ENCODE measurements at places on chromosomes 1 and 21. TPM values are rescaled to one million over a fixed set of nuclear protein-coding genes. Genes with fewer than 3 reads are reported as not detected.

Gene CRP
- total RNA-seq: 0.48 TPM

Gene RGS8
- not detected for total RNA-seq

Gene NBPF9
- 19.7 TPM for total RNA-seq

Gene CBR1
- total RNA-seq: 79.5 TPM

DNA sequence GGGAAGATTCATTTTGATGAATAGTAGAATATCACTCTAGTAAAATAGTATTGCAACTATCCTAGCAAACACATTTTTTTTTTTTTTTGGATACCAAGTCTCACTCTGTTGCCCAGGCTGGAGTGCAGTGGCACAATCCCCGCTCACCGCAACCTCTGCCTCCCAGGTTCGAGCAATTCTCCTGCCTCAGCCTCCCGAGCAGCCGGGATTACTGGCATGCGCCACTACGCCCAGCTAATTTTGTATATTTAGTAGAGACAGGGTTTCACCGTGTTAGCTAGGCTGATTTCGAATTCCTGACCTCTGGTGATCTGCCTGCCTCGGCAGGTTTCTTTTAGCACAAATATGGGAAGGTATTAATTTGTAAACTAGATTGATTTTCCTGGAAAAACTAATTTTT, 33.8 kb downstream of the KCTD3 start:
- H3K4me1 ChIP-seq: no peaks in the 10 kb centered on the region
- H3K27ac ChIP-seq: no peak overlapping the region
- DNase-seq: no peak
- no peaks in the 10 kb centered on the region for H3K36me3 ChIP-seq

DNA sequence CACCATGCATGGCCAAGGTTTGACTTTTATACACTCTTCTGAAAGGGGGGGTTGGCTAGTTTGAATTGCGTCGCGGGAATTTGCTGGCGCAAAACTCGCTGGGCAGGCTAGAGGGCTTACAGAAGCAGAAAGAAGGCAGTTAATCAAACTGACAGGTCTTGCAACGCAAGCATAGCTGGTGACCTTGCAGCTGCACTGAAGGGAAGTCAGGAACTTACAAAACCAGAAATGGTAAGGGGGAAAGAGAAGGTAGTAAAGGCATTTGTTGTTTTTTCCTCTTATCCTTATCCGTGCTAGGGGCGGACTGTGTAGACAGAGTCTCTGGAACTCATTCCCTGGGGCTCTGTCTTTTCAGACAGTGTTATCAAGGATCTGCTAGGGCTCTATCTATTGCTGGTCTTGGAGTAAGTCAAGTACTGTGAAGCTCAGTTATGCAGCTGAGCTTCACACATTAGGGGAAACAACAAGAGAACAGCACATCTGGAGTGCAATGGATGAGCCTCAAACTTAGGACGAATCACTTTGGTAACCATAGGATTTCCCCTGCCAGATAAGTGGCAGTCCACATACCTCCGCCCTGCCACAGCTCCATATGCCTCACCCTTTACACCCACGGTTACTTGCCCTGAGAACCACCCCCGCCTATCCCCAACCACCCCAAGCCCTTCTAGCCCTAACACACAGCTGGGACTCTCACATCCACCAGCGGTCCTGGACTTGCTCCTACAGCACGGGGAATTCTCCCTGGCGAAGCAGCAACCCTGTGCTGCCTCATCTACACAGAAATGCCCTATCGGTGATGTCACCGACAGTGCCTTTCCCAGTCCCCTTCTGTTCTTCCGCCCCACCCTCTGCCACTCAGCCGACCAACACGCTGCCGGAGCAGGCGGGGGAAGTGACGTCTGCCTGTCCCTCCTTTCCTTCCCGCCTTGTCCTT, 251.4 kb downstream of the FAM72C start:
- H3K27ac ChIP-seq: peak overlapping the region; percentile 48
- H3K4me1 ChIP-seq: no peaks in the 10 kb centered on the region
- DNase-seq: no peak
- peak overlapping the region; percentile 16 for H3K4me3 ChIP-seq
- H3K27me3 ChIP-seq: no peaks in the 10 kb centered on the region
- H3K36me3 ChIP-seq: no peaks in the 10 kb centered on the region

- H3K4me3 ChIP-seq: no peak overlapping the region
- no peaks in the 10 kb centered on the region for H3K4me1 ChIP-seq
- DNase-seq: no peak
Observed at GRCh38 chr1:152884966-152885624, 7.0 kb downstream of the SMCP start.

- DNase-seq: no peak
- H3K27me3 ChIP-seq: no peaks in the 10 kb centered on the region
- peaks cover 17% of the 10 kb centered on the region for H3K4me1 ChIP-seq
Observed at GRCh38 chr1:43532716-43533115, 2.0 kb downstream of the PTPRF start.

DNA sequence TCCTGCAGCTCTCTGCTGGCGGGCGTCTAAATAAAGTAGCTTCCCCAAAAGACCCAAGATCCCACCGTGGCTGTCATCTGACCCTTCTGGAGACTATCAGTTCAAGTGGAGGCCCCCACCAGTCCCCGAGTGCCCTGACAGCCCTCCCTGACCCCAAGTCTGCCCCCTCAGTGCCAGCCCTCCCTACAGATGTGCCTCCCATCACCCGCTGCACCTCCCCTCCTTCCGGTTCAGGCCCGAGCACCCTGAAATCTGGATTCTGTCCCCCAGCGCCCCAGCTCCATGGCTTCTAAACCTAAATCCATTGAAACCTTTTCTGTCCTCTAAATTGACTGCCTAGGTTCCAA, 595 bp downstream of the IL10RB start:
- H3K4me3 ChIP-seq: peak overlapping the region; percentile 98
- DNase-seq: no peak
- no peaks in the 10 kb centered on the region for H3K36me3 ChIP-seq
- no peaks in the 10 kb centered on the region for H3K4me1 ChIP-seq
- peak overlapping the region; percentile 95 for H3K27ac ChIP-seq
- H3K27me3 ChIP-seq: no peaks in the 10 kb centered on the region

GRCh38 chr1:56099766-56100265, 479.5 kb downstream of the PLPP3 start:
- H3K27me3 ChIP-seq: no peaks in the 10 kb centered on the region
- no peaks in the 10 kb centered on the region for H3K36me3 ChIP-seq
- no peak overlapping the region for H3K27ac ChIP-seq

- H3K4me1 ChIP-seq: no peaks in the 10 kb centered on the region
- no peaks in the 10 kb centered on the region for H3K27me3 ChIP-seq
- no peak overlapping the region for H3K27ac ChIP-seq
- H3K4me3 ChIP-seq: no peak overlapping the region
Observed at GRCh38 chr1:233662575-233663304, 48.8 kb downstream of the KCNK1 start.

Measured in breast epithelium (tissue), 4 donors.